Stimulated activated CD8-positive, alpha-beta memory T cell treated with anti-CD3 and anti-CD28 coated beads, Interleukin-7, amount 100 ng/mL, for 1 hour (primary cell): ENCODE measurements at places on chromosomes 1 and 21.

- DNase-seq = no peak
Measured at GRCh38 chr1:59738152-59738551, 76.6 kb upstream of the HOOK1 start.

GRCh38 chr1:27144920-27145661 lies 9.8 kb downstream of the SLC9A1 start:
- no peak for DNase-seq

DNA sequence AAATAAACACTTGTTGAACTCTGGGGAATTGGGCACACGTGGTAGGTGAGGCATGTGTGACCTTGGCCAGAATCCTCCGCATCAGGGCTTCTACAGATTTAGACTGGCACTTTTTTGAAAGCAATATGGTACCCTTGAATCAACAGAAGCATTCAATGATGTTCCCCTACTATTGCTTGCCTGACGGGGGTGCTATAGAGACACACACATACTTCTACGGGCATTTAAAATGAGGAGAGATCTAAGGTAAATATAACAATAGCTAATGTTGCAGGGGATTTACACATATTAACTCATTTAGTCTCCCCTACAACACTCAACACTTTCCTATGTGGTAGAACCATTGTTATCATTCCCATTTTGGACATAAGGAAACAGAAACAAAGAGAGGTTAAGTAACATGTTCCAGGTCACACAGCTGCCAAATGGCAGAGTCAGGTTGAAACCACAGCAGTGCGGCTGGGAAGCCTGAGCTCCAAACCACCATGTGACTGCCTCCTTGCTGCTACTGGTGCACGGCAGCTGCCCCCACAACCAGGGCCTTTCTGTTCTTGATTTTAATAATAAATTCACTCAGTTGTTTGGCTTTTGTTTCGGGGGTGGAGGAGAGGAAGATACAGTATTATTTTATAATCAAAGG lies 147.4 kb downstream of the ZNF281 start:
- DNase-seq = no peak

DNA sequence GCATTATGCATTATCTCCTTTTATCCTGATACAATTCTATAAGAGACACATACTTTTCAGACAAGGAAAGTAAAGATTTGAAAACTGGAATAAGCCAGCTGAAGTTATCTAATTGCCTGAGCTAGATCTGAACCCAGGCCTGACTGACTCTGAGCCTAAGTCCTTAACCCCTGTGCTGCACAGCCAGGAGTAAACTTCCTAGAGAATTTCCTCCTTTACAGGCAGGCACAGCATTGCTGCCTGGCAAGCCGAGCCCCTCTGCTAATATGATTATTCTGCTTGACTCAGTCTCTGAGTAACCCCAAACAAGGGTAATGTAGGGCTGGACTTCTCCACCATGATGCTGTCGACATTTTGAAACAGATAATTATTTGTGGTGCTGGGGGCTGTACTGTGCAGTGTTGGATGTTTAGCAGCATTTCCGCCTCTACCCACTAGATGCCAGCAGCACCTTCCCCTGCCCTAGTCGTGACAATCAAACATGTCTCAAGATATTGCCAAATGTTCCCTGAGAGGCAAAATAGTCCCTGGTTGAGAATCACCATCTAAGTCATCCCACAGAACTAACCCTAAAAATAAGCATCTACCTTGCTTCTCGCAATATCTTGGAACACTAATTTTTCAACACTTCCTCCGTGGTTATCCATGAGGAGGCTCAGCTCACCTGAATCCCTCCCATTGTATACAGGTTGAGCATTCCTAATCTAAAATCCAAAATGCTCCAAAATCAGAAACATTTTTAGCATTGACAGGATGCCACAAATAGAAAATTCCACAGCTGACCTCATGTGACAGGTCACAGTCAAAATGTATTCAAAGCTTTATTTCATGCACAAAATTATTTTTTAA lies 18.5 kb downstream of the CAMK1G start:
- no peak for DNase-seq

DNA sequence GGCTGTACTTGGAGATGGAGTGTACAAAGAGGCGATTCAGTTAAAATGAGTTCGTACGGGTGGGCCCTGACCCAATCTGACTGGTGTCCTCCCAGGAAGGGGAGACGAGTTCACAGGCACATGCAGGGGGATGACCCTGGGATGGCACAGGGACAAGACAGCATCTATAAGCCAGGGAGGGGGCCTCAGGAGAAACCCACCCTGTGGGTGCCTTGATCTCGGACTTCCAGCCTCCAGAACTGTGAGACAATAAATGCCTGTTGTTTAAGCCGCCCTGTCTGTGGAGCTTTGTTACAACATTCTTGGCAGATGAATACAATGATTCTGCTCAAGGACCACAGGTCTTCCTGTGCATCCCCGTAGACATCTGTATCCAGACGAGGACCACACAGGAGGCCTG lies 14.6 kb upstream of the CLDN14 start:
- no peak for DNase-seq

DNA sequence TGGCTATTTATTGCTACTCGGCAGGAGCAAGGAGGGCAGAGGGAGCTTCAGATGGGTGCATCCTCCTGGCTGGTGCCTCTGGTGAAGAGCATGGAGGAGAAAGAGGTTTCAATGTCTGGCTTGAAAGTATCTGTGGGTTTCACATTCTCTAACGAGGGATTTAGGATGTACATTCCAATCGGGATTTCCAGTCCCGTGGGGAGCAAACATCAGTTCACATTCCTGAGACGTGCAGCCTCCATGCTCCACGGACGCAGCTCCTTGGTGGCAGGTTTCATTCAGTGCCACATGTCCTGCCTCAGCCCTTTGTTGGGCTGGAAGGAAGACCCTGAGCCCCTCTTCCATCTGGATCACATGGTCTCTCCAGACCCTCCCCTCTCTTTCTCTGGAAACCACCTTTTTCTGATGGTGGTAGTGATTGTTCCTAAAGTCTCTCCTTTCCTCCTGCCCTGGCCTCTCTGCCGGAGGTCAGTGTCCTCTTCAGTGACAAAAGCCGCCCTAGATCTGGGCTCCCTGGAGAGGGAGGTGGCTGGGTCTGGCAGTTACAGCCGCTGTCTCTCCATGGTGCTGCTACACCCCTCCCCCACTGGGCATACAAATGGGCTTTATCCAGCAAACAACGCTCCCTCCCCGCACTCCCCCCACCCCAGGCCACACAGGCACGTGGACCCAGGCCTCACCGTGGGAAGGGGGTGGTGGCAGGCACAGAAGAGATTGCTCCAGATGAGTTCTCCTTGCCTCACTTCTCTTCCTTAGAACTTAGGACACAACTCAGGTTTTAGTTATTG lies 826 bp upstream of the CA14 start:
- no peak for DNase-seq

DNA sequence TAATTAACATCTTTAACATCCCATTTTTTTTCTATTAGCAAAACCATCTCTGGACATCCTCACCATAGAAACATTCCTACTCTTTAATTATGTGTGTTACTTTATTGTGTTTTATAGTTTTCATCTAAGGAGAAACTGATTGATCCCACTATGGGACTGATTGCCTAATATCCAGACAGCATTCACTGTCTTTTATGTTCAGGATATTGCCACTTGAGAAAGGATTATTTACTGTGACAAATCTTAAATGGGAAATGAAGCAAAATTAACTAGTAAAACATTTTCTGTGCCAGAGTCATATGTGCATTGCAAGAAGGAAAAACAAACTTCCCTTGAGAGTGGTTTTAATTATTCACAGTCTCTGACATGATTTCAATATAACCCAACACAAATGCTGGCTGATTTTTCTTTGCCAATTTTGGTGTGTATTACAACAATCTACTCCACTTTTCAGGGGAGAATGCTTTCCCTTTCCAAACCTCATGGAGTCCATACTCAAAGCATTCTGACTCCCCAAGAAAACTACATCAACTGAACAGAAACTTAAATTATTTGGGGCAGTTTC lies 15.8 kb upstream of the RGS13 start:
- no peak for DNase-seq

GRCh38 chr1:56939209-56939608 lies 26.6 kb downstream of the C8B start:
- DNase-seq = no peak

DNA sequence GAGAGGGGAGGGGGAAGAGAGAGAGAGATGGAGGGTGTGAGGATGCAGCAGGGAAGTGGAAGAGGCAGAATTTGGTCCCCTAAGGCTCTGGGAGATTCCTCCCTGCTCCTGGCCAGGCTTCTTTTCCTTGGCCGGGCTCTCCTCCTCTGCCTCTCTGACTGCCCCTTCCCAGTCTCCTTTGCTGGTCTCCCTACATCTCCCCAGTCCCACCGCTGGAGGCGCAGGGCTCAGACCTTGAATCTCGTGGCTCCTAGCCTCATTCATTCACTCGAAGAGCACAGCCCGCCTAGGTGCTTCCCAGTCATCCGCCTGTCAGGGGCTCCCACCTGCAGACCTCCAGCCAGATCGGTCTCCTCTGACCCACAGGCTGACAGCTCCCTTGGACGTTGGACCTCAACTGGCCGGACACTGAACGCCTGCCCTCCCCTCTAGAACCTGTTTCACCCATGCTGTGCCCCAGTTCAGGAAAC lies 76.5 kb downstream of the VWA5B1 start:
- DNase-seq = no peak

DNA sequence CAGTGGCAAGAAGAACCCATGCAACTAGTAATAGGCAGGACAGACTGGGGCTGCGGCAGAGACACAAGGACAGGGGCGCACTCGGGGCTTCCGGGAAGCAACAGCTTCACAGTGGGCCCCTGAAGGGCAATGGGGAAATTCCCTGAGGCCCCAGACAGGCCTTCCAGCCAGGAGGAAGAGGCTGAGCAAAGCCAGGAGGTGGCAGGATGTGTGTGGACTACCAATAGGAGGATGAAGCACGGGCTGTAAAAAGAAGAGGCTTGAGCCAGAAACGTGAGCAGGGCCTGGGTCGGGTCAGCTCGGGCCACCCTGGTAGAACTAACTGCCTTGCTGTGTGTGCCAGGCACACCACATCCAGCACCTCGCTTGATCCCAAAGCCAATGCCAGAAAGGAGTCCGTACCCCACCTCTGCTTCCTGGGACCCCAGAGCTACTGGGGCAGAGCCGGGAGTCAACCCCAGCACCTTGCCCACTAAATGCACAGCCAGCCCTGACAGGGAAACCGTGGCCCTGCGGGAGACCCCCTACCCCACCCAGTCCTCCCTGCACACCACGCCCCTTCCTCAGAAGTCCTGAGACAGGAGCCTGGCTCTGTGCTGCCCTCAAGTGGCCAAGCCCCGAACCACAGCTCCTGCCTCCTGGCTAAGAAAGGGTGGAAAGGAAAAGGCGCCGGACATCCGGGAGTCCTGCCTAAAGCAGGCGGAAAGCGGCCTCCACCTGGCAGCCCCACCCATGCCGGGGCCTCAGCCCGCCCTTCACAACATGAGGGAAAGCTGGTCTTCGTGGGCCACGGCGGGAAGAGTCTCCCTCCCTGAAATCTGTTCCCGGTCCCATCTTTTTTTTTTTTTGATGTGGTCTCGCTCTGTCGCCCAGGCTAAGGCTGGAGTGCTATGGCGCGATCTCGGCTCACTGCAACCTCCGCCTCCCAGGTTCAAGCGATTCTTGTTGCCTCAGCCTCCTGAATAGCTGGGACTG lies 33.7 kb downstream of the TTC39A start:
- DNase-seq = peak; percentile 43

GRCh38 chr1:159054427-159054826 lies 22.1 kb downstream of the AIM2 start:
- DNase-seq = no peak

- DNase-seq = no peak
Measured at GRCh38 chr1:173383351-173383750, 93.8 kb upstream of the PRDX6 start.

- no peak for DNase-seq
Measured at GRCh38 chr1:212926372-212926771, 24.0 kb upstream of the VASH2 start.

DNA sequence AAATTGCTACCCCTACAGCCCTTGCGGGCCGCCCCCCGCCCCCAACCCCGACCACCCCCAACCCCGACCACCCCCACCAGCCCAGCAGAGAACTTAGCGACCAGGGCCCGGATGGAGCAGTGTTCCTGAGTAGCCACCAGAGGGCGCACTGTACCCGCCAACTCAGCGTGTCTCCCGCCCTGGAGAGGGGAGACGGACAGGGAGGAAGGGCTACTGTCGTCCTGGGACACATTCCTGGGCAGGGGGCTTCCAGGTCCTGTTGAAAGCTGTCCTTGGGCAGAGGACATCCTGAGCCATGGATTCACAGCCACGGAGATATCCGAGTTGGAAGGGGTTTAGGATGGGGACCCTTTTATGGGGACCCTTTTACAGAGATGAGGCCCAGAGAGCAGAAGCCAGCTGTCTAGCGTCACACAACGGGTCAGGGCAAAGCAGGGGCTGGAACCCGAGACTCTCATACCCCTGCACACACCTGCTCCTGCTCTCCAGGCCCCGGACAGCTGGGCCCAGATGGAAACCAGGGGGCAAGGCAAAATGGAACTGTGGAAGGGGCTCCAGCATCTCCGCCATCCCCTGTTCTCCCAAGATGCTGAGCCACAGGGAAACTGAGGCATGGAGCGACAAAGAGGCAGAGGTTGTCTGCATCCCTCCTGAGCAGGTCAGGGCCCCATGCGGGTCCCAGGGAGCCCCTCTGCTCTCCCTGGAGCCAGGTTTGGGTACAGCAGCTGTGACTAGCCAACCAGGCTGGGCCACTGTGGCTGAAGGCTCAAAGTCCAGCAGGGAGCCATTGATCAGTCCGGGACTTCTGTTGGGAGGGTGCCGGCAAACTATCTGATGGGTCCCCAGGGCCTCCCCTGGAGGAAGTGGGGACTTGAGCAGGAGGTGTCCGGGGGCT lies 25.0 kb upstream of the LAPTM5 start:
- peak; percentile 53 for DNase-seq

- DNase-seq = no peak
Measured at GRCh38 chr1:24932725-24933294, 2.7 kb upstream of the RUNX3 start.

DNA sequence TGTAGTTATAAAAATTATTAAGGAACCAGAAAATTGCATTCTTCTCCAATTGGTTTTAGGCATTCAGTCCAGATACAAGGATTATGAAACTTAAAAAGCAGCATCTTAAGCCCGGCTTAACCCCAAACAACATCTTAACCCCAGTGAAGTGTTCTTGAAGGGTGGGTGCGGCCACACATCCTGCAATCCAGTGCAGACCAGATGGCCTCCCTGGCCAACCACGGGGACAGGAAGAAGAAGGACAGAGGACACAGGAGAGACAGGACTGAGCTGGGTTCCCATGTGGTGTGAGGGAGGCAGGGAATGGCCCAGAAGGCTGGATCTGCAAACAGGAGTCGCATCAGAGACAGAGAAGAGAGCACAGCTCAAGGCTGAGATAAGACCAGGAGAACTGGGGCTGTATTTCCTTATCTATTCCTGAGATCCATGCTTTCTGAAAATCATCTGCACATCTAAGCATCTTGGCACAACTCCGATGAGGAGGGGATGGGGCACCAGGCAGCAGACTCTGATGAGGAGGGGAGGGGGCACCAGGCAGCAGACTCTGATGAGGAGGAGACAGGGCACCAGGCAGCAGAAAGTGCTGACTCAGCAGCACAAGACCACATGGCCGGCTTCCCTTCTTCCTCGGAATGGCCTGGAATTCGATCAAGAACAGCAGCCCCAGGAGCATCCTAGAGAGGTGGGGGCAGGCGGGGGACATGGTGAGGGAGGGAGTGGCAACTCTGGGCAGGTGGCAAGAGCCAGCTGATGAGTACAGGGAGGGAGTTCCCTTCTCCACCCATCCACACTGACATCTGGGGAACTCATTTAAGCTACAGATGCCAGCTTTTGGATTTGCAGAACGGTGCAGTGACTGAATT lies 26.6 kb downstream of the ABCG1 start:
- DNase-seq = no peak
